ENCODE measurements at places on chromosomes 1 and 21. TPM values are rescaled to one million over a fixed set of nuclear protein-coding genes. Genes with fewer than 3 reads are reported as not detected.

S100A7 gene
- total RNA-seq = not detected

SEC16B gene
- total RNA-seq = 1.9 TPM

LCE1C gene
- not detected for total RNA-seq

NBPF6 gene
- total RNA-seq = not detected

DNA sequence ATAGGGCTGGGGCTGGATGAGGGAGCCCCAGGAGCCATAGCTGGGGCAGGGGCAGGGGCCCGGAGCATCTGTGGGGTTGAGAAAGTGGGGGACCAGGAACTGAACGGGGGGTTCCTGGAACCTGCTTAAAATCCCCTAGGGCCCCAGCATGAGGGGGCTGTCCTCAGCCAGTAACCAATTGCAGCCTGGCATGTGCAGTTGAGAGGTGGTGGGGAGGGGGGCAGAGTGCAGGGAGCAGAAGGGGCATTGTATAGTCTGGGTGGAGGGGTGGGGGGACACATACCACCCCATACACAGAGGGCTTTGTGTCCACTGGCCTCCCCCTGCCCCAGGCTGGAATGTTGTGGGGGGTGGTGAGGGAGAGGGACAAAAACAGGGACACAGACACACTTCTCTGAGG, at the start of gene MPZ:
Gene MPZ (minus strand): TSS at position 101 of the 400 bp plus-strand sequence. CDS start 63 bp downstream, at position 38.
- H3K4me3 ChIP-seq = peak within 1 kb of the TSS; percentile 15
- no peaks in the 10 kb centered on the region for H3K36me3 ChIP-seq
- no peak for DNase-seq
- H3K27me3 ChIP-seq = peaks cover 6% of the 10 kb centered on the region
- peak within 1 kb of the TSS; percentile 36 for H3K27ac ChIP-seq

DNA sequence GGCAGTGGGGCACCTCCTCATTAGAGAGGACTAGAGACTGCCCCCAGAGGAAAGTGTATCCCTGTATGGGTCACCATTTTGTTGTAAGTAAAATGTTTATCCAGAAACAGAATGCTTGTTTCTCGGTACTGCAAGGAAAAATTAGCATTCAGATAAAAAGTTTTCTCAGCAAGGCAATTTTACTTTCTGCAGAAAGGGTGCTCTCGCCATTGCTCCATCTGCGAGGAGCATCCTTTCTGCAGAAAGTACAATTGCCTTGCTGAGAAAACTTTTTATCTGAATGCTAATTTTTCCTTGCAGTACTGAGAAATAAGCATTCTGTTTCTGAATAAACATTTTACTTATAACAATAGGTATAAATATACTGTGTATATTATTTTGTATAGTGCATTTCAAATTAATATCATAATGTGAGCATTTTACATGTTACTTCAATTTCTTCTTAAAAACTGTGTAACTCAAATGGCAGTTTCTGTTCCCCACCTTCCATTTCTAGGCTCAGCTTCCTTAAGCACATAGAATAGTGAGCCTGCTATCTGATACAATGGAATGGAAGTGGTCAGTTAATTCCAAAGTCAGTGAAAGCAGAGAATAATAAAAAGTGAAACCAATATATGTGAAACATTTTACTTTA, 76.5 kb upstream of the DESI2 start:
- no peaks in the 10 kb centered on the region for H3K27me3 ChIP-seq
- DNase-seq = no peak

DNA sequence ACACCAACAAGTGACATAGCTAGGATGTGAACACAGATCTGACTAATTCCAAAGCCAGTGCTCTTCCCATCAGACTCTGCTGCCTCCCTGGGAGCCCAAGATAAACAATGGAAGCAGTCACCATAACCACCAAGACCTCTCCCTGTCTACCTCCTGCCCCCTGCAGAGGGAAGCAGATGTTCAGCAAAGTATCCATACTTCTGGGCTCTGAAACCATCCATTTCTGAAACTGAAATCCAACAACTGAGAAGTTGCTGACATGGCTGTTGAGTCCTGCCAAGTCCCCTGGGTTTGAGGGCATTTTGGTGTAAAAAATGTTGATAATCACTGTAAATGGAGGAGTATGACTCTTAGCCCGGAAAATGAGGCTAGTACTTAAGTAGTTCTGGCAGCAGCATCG, 102.1 kb downstream of the TYW3 start:
- no peak for DNase-seq
- H3K27ac ChIP-seq = no peak overlapping the region
- H3K36me3 ChIP-seq = no peaks in the 10 kb centered on the region

GRCh38 chr21:39874759-39875158, 7.5 kb downstream of the PCP4 start:
- no peaks in the 10 kb centered on the region for H3K4me1 ChIP-seq
- H3K4me3 ChIP-seq = no peak overlapping the region
- H3K27ac ChIP-seq = no peak overlapping the region
- no peaks in the 10 kb centered on the region for H3K36me3 ChIP-seq
- no peaks in the 10 kb centered on the region for H3K27me3 ChIP-seq

DNA sequence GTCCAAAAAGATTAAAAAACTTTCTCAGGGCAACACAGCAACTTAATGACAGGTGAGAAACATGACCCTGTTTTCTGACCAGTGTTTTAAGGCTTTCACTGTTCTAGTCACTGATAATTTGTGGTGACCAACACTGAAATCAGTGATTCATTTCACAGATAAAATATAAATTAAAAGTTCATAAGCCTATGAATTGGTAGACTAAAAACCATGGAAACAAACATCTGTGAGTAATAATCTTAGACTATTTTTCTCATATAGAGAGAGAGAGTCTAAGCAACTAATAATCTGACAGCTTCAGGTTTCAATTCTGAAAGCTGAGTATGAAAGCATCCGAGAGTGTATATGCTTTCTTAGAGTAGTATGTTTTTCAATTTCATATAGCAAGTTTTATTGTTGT, 536.9 kb downstream of the ADGRL2 start:
- no peak overlapping the region for H3K4me3 ChIP-seq
- no peaks in the 10 kb centered on the region for H3K36me3 ChIP-seq
- no peaks in the 10 kb centered on the region for H3K4me1 ChIP-seq
- no peak for DNase-seq

GRCh38 chr1:15411593-15412137, 2.0 kb downstream of the EFHD2 start:
- peak; percentile 56 for DNase-seq
- peak overlapping the region; percentile 95 for H3K4me3 ChIP-seq
- no peaks in the 10 kb centered on the region for H3K36me3 ChIP-seq
- H3K4me1 ChIP-seq = peaks cover 88% of the 10 kb centered on the region
- peak overlapping the region; percentile 78 for H3K27ac ChIP-seq

GRCh38 chr1:91161749-91162148, 139.9 kb upstream of the ZNF644 start:
- no peak overlapping the region for H3K27ac ChIP-seq
- H3K4me1 ChIP-seq = no peaks in the 10 kb centered on the region
- no peaks in the 10 kb centered on the region for H3K36me3 ChIP-seq
- H3K27me3 ChIP-seq = no peaks in the 10 kb centered on the region
- no peak for DNase-seq

DNA sequence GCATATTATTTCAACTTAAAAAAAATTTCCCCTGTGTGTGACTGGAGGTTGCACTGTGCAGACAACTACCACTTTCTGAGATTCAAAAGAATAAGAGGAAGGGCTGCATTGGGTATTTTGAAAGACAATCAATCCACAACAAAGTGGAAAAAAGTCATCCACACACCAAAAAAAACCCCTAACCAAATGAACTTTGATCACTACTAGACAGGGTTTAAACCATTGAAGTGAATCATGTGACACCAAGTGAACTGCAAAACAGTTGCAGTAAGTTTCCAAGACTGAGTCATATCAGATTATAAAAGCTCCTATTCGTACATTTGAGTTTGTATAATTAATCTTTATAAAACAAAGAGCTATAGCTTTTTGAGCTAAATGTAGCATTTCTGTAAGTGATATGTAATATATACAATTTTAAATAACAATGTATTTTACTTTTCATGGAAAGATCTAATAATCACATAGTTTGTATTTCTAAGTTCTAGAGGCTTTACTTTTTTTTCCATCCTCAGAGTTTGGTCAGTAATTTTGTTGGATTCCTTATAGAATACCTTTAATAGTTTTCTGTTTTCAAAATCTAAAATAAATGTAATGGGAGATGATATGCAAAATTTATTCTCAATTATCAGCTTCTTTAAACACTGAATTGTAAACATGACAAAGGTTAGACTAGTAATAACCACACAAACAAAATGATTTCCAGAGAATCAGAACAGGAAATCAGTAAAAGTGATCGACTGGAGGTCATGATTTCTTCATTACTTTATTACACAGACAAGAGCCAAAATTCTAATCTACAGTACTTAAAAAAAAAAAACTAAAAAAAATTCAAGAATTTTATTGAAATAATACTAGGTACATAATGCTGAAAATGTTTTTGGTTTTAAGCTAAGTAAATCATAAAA, 50.5 kb upstream of the GFI1 start:
- H3K27ac ChIP-seq = no peak overlapping the region
- DNase-seq = no peak
- no peaks in the 10 kb centered on the region for H3K27me3 ChIP-seq
- H3K36me3 ChIP-seq = no peaks in the 10 kb centered on the region

- H3K4me1 ChIP-seq = peaks cover 4% of the 10 kb centered on the region
- H3K4me3 ChIP-seq = no peak overlapping the region
- H3K27ac ChIP-seq = no peak overlapping the region
These were observed 83.6 kb upstream of the SLC25A33 start for GRCh38 chr1:9455487-9456234.

GRCh38 chr21:29221253-29221744, 77.4 kb upstream of the BACH1 start:
- H3K4me1 ChIP-seq = peaks cover 6% of the 10 kb centered on the region
- no peak overlapping the region for H3K4me3 ChIP-seq
- no peaks in the 10 kb centered on the region for H3K36me3 ChIP-seq
- no peaks in the 10 kb centered on the region for H3K27me3 ChIP-seq
- peak overlapping the region; percentile 34 for H3K27ac ChIP-seq

GRCh38 chr1:101506541-101507164, 269.8 kb downstream of the S1PR1 start:
- DNase-seq = no peak
- no peak overlapping the region for H3K4me3 ChIP-seq
- no peak overlapping the region for H3K27ac ChIP-seq
- H3K36me3 ChIP-seq = no peaks in the 10 kb centered on the region
- H3K27me3 ChIP-seq = no peaks in the 10 kb centered on the region

- no peaks in the 10 kb centered on the region for H3K36me3 ChIP-seq
- H3K4me1 ChIP-seq = no peaks in the 10 kb centered on the region
- no peak overlapping the region for H3K27ac ChIP-seq
- no peaks in the 10 kb centered on the region for H3K27me3 ChIP-seq
- H3K4me3 ChIP-seq = no peak overlapping the region
These were observed 241.8 kb downstream of the TTLL7 start for GRCh38 chr1:83756984-83757717.

DNA sequence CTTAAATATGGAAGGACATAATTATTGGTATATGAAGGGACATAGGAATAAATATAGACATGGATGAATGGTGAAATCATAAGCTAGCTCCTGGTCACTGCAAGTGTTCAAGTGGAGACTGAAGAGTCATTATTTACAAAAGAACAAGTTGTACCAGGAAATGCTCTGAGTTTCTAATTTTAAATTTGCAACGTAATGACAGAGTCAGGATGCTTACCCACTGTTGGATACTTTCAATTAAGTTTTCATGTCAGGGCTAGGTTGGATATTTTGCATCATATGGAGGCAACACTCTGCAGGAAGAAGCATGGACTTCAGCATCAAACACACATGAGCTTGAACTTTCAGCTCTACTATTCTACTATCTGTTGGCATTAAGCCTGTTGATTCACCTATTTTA, 499.6 kb upstream of the C1orf87 start:
- no peak for DNase-seq
- H3K4me1 ChIP-seq = peaks cover 14% of the 10 kb centered on the region
- no peaks in the 10 kb centered on the region for H3K27me3 ChIP-seq
- H3K27ac ChIP-seq = no peak overlapping the region
- H3K36me3 ChIP-seq = no peaks in the 10 kb centered on the region

DNA sequence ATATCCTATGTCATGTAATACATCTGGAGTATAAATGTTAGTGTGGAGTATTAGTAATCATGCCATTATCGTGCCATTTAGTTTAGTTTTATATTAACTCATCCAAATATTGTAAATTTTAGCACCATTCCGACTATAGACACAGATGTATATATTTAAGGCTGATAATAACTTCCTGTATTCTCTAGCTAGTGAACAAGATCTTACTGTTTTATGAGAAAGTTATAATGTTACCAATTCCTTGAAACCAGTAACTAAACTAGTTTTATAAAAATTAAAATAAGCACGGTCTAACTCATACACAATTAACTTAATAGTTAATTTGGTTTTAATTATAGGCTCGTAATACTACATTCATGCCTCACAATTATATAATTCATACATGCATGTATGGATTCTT, 808.6 kb downstream of the USP25 start:
- peak overlapping the region; percentile 64 for H3K4me3 ChIP-seq
- DNase-seq = no peak
- peak overlapping the region; percentile 91 for H3K27ac ChIP-seq

All from left ventricle myocardium inferior (tissue), 1 donor.